ENCODE measurements at places on chromosomes 3 and 15. TPM values are rescaled to one million over a fixed set of nuclear protein-coding genes. Genes with fewer than 3 reads are reported as not detected.

GRCh38 chr3:16506884-16507577, 6.5 kb downstream of the RFTN1 start:
- H3K27me3 ChIP-seq: no peaks in the 10 kb centered on the region
- no peak overlapping the region for H3K4me3 ChIP-seq
- H3K27ac ChIP-seq: no peak overlapping the region
- peaks cover 79% of the 10 kb centered on the region for H3K4me1 ChIP-seq
- DNase-seq: no peak

DNA sequence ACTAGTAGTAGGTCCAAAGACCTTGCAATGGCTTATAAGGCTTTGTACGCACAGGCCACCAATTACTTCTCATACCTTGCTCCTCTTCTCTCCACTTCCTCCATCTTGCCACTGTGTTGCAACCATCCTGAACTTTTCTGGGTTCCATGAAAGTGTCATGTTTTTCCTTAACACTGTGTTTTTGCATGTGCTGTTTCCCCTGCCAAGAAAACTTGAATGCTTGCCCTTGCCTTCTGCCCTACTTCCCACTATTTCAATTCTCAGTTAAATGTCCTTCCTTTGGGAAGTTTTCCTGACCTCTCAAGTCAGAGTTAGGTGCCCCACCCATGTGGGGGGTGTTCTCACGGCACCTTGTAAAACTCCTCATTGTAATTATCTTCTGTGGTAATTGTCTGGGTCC, 182.8 kb downstream of the THRB start:
- no peaks in the 10 kb centered on the region for H3K36me3 ChIP-seq
- no peaks in the 10 kb centered on the region for H3K4me1 ChIP-seq
- no peak for DNase-seq
- no peaks in the 10 kb centered on the region for H3K27me3 ChIP-seq

GRCh38 chr3:123155471-123156011, 46.2 kb upstream of the SEC22A start:
- H3K4me1 ChIP-seq: no peaks in the 10 kb centered on the region
- no peaks in the 10 kb centered on the region for H3K27me3 ChIP-seq
- no peak for DNase-seq
- no peak overlapping the region for H3K4me3 ChIP-seq
- no peak overlapping the region for H3K27ac ChIP-seq
- H3K36me3 ChIP-seq: peaks cover 35% of the 10 kb centered on the region

- no peaks in the 10 kb centered on the region for H3K27me3 ChIP-seq
- no peak overlapping the region for H3K4me3 ChIP-seq
- no peak overlapping the region for H3K27ac ChIP-seq
- DNase-seq: no peak
These were observed 161.9 kb downstream of the WNT7A start for GRCh38 chr3:13718000-13718399.

CCRL2 gene
- total RNA-seq: 3.4 TPM
